GM12864 (cell line): ENCODE measurements at places on chromosomes 5 and 9.

DNA sequence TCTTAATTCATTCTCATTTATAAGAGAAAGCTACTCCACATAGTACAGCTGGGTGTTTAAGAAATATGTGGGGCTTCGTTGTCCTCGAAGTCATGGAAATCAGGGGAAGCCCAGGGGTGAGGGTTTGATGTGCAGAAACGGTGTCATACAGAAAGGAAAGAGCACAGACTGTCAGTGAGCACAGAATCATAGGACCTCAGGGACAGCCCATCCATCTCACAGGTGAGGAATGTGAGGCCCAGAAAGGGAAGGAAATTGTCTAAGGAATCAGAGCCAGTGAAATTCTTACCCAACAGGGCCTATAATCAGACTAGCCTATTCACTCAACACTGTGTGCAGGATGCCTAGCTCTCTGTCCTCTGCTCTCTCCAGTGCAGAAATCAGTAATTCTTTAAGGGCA, 535.6 kb downstream of the SPOCK1 start:
- no peak for DNase-seq

- no peak for DNase-seq
These were observed 7.8 kb downstream of the NOL6 start for GRCh38 chr9:33465596-33466564.

DNA sequence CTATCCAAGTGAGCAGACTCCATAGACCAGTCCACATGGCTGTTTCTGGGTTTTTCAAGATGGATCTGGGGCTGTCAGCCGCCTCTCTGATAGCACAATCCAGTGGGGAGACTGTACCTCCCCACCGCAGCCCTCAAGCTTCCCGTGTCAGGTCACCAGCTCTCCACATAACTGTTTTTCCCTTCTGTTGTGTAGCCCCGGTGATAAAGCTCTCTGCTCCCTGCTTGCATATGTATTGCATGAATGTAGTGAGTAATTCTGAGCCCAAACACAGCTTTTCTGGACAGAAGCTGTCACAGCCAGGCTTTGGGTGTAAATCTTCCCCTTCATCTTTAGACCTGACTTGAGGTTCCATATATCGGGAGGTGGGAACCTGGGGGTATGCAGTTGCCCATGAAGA, 23.1 kb upstream of the CFAP157 start:
- DNase-seq, result no peak

DNA sequence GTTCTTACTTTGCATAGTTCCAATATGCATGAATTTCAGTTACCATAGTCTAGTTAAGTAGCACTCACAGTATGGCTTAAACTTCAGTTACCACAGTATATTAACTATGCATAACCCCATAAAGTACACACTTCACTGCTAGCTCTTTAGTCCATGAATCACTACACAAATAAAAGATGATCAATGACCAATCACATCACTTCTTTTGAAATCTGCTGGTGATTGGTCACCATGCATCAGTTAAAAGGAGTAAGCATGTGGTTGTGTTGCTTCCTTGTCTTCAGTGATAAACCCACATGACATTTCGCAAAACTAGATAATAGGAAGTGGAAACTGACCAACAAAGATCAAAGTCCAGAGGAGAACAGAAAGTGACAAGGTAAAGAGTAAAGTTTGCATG, 79.0 kb downstream of the TAF11L14 start:
- no peak for DNase-seq

DNA sequence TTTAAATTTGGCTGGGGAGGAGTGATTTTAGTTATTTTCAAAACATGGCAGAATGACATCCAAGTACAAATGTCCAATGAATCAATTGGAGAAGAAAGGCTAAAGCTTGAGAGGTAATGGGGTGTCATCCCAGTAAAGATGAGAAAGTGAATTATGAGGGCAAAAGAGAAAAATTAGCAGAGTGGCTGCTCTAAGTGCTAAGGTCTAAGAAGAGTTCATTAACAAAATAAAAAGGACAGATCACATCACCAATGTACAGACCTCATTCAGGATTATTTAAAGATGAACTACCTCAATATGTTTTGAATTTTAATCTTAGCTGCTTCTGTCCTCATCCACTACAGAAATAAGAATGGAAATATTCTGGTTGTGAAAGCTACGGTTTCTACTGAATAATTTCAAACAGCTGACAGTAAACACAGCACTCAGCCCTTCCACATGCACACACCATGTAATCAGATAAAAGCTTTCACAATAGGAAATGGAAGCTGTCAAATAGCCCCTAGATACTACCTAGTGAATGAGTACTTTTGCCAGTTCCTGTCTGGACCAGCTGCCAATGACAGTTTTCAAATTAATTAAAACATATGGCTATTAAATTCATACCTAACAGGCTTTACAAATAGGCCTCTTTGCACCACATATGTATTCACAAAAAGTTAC, 171.5 kb downstream of the SSBP2 start:
- DNase-seq, result no peak

DNA sequence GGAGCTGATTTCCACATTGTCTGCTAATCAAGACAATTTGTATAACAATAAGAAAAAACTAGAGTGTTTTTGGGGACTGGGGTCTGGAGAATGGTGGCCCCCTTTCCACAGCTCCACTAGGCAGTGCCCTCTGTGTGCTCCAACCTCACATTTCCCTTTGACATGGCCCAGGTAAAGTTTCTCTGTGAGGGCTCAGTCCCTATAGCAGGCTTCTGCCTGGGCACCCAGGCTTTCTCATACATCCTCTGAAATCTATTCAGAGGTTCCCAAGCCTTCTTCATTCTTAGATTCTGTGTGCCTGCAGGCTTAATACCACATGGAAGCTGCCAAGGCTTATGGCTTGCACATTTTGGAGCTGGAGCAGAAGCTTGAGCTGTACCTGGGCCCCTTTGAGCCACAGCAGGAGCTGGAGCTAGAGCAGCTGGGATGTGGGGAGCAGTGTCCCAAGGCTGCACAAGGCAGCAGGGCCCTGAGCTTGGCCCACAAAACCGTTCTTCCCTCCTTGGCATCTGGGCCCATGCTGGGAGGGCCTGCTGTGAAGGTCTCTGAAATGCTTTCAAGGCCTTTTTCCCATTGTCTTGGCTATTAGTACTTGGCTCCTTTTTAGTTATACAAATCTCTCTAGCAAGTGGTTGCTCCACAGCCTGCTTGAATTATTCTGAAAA, 49.1 kb upstream of the VPS13A start:
- DNase-seq, result no peak

- no peak for DNase-seq
These were observed 88.7 kb upstream of the PHF24 start for GRCh38 chr9:34869390-34869789.

- DNase-seq, result no peak
These were observed 31.3 kb upstream of the IFNE start for GRCh38 chr9:21513431-21513830.

- no peak for DNase-seq
These were observed 12.7 kb downstream of the ANKS6 start for GRCh38 chr9:98783518-98784226.

DNA sequence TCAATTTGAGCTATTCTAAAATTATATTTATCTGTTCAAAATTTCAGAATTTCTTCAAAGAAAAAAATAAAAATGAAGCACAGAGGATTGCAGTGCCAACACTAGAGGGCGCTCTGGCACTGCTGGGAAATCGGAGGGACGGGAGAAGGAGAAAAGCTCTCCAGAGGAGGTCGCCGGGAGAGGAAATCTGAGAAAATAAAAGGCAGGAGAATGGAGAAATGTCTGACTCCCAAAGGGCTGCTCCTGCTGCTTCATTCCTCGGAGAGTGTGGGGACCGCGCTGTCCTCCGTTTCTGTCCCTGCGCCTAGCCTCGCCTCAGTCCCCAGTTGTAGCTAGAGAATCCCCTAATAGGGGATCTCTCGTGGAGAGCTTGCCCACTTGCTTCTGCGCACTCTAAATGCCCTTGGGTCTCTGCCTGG, 40.0 kb upstream of the ARSB start:
- no peak for DNase-seq

GRCh38 chr5:39093352-39093751, 19.2 kb upstream of the RICTOR start:
- no peak for DNase-seq

DNA sequence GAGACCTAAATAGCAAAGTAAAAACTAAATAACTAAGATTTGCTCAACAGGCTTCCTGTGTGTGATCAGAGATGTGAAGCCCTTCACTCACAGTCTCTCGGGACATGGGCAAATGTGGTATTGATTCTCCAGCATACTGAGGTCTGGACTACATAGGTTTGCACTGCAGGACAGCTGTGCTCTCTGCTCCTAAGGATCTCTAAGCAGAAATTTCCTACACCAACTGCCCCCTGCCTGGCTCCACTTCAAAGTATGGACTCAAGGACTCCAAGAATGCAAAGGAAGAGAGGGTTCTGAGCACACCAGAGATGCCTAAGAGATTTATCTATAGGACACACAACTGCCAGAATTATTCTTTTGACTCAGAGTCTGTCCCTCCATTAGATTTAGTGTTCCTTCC, 487.2 kb downstream of the SEMA5A start:
- DNase-seq, result no peak

GRCh38 chr9:137007108-137007815, 10.9 kb upstream of the CLIC3 start:
- DNase-seq, result no peak

DNA sequence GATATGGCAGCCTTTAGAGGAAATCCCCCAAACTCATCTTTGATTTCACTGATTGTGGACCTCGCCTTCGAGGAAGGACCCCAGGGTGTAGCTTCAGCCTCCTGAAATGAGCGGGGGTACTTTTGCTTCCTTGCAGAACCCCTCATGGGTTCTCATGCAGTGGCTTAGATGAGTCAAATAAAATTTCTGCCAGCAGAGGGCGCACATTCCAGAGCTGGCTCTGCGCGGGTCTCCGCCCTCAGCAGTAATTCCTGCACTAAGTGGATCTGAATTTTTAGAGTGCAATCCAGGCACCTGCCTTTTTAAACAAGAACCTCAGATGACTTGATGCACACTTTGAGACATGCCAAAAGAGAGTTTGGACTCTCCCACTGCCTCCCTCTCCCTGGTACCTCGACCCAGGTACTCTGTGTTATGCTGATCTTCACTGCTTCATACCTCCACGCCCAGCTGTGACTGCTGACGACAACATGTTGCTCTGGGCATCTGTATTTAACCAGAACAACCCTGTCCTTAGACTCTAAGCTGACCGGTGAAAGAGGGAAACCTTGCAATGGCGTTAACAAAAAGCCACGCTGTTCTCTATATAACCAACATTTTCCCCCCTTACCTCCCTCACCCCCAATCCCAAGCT, 7.3 kb downstream of the EGFLAM start:
- DNase-seq, result no peak

GRCh38 chr9:8648271-8648845, 848.8 kb upstream of the DMAC1 start:
- DNase-seq, result no peak

DNA sequence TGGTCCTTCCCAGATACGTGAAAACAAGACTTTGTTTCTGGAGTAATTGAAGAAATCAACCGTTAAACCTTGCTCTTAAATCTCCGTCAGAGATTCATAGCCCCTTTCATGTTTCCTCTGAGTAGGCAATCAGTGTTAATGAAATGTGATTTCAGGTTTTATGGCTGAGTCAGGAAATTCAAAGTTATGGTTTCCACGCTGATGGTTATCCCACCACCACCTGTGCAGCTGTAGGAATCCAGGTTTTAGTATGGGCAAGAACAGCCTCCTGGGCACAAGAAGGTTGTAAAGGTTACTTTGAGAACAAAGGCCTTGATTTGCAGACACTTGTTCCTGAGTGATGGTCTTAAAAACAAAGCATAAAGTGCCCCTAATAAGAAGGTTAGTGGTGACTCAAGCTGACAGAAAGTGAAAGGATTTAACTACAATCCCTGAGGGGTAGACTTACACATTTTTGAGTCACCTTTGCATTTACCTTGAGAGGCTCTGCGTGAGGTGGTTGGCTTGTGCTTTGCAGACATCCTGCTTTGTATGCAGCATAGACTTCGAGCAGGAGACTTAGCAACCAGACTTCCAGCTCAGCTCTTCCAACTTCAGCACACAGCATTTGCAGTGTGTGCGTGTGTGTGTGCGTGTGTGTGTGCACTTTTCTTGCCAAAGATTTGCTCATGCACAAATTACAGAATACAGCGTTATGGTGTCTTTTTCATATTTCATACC, 159.6 kb downstream of the TLE4 start:
- peak; percentile 26 for DNase-seq

DNA sequence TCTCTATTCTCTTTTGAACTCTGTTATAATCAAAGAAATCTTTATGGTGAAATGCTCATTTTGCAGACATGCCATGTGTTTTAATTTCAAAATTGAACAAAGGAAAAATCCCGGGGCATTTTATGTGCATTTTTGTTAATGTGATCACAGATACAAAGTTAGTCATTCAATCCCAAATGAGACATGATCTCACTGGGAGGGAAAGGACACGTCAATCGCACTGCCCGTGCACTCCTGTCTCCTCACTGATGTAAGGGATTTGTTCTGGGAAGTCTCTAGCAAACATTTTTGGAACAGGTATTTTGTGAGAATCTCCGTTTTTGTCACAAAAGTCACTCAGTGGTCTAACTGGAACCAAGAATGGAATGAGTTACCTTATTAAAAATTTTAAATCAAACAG, 97.9 kb upstream of the RANBP6 start:
- no peak for DNase-seq

DNA sequence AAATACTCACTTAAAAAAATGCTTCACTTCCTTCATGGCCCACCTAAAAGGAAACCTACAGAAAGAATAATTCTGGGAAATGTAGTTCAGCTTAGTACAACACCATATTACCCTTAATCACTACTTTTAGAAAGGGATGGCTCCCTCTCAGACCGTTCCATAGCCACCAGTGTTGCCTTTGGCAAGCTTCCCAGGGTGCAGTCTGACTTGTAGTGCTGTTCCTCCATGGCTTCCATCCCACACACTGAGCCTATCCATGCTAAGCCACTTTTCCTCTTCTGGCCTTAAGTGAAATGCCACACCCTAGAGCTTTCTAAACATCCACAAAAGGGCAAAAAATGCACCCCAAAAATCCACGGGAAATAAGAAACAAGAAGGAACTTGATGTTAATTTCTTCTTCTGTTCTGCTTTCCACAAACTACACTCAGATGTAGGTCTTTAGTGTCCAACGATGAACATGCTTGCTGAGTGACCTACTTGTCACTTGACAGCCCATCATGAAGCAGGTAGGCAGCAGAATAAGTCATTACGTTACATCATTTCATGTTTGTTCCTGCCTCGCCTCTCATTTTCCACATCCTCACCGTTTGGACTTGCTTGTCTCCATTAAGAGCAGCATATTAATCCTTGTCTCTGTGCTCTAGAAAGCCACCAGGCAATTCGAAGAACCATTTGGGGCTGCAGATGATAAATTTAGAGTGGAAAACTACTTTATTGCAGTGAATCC, 391.1 kb upstream of the GRAMD2B start:
- DNase-seq, result no peak

DNA sequence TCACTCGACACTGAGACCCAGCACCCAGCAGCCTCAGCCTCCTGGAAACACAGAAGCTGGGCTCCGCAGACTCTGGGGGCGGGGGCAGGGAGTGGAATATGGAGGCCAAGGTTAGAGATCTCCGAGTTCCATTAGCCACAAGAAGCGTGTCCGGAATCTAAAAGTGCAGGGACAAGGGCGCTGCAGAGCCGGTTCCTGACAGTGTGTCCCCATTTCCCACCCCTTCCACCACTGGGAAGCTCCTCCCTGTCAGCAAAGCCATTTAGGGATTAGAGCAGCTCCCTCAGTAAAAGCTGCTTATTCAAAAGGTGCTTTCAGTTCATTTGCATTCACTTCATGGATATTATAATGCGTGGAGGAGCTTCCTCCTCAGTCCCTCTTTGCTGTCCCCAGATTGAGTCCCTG, 74.1 kb upstream of the HSPA9 start:
- no peak for DNase-seq
